ENCODE measurements at places on chromosomes 3 and 15.
A peak's percentile ranks its signal among the peaks of the same experiment; 100 is the strongest.

DNA sequence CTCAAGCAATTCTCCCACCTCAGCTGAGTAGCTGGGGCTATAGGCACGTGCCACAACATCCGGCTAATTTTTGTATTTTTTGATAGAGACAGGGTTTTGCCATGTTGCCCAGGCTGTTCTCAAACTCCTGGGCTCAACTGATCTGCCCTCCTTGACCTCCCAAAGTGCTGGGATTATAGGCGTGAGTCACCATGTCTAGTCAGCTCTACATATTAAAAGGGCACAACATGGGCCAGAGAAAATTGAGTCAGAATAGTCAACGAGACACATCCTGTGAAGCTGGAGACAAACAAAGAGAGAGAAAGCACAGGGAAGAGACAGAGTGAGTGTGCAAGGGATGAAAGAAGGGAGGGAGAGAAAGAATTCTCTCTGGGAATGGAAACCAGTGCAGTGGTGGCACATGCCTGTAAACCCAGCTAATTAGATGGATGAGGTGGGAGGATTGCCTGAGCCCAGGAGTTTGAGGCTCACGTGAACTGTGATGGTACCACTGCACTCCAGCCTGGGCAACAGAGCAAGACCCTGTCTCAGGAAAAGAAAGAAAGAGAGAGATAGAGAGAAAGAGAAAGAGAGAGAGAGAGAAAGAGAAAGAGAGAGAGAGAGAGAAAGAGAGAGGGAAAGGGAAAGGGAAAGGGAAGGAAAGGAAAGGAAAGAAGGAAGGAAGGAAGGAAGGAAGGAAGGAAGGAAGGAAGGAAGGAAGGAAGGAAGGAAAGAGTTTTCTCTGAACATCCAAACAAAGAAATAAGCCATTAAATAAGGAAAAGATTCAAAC is 107.2 kb upstream of the SLC25A36 start:
- no peak for DNase-seq

- DNase-seq = no peak
These were observed 59.6 kb upstream of the CASR start for GRCh38 chr3:122123850-122124249.

DNA sequence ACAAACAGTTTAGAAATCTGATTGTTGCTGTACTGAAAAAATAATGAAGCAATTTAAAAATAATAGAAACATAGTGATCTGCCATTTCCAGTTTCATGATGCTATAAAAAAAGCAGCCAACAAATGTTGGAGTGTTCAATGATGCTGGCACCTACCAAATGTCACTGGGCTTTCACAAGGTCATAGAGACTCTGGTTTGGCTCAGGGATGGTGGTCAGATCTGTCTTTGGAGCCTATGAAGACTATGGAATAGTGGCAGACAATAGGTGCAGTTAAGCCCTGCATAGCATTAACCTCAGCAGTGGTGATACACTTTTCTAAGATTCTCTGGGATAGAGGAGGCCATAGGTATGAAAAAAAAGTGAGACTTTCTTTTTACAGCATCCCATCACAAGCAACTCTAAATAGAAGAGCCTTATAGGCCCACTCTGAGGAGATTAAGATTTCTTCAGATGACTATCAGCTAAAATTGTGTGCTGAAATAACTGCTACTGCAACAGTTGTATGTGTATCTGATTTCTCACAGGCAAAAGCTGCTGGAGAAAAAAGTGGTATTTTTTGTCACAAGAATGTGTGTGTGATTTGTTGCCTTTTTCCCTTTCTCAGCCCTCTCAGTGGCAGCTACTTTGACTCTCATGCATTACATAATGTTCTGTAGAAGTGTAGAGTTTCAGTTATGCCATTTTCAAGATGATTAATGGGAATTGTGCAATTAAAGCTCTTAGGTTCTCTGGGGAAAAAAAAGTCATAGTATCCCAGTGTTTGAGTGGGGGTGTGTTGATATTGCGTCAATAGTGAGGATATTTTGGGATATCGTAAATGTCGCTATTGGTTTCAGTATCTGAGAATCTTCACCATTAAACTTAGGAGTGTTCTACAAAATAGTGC is 137.4 kb downstream of the MBNL1 start:
- DNase-seq = no peak

- no peak for DNase-seq
These were observed 54.9 kb downstream of the CCNL1 start for GRCh38 chr3:157104928-157105652.

DNA sequence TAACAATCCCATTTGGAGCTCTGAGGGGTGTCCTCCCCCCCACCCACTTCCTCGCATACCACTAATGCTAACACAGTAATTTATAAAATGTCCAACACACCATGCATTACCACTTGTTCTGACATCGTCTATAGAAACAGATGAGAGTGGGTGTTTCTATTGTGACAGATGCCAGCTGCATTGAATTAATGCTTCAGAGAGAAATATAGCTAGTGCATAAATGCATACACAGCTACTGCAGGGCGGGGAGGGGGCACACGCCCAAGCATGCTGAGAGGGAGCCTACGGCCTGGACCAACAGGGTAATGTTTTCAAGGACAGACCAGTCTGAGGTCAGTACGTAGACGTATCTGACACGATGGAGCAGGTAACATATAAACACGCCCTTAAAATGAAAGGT is 106.0 kb upstream of the FEZF2 start:
- DNase-seq = no peak

DNA sequence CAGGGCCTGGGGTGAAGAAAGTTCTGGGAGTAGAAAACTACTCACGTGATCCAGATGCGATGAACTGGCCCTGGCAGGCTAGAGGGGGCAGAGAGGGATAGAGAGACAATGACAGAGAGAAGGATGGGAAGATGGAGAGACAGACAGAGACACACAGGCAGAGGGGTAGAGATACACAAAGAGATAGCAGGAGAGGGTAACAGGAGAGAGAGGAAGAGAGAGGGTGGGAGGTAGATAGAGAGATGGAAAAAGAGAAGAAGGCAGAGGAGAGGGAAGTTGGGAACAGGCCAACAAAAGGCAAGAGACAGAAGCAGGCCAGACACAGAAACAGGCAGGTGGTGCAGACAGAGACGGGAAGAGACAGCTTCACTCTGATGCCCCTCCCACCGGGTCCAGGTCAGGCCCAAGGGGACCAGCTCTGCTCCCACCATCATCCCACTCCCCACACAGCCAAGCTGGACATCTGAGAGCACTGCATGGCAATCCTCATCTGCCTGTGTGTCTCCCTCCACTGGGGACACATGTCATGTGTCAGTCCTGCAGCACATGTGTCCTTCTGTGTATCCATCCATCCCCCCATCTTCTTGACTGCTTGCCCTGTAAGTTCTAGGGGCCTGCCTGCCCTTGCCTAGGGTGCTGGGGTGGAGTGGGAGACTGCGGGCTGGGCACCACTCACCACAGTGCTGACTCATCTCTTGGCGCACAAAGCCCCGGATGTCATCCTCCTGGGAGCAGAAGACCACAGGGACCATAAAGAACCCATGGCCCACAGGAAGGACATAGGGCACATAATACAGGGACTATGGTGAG is 2.2 kb upstream of the UCN2 start:
- DNase-seq = no peak

DNA sequence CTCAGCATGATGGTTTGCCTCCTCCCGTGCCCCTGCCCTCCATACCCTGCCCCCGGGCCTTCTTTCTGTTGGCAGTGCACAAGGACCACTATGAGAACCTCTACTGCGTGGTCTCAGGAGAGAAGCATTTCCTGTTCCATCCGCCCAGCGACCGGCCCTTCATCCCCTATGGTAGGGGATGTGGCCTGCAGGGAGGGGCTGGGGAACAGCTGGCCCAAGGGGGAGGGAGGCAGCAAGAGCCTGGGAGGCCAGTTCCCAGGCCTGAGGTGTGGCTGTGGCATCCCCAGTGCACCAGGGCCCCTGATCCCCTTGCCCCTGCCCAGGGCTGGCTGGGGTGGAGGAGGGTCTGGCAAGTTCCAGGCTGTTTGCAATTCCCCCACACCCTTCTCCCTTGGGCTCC is 2.6 kb upstream of the PLA2G4B start:
- no peak for DNase-seq

GRCh38 chr3:20353286-20353685 is 167.3 kb upstream of the SGO1 start:
- no peak for DNase-seq

- DNase-seq = no peak
These were observed 153.1 kb upstream of the STT3B start for GRCh38 chr3:31379598-31379997.

DNA sequence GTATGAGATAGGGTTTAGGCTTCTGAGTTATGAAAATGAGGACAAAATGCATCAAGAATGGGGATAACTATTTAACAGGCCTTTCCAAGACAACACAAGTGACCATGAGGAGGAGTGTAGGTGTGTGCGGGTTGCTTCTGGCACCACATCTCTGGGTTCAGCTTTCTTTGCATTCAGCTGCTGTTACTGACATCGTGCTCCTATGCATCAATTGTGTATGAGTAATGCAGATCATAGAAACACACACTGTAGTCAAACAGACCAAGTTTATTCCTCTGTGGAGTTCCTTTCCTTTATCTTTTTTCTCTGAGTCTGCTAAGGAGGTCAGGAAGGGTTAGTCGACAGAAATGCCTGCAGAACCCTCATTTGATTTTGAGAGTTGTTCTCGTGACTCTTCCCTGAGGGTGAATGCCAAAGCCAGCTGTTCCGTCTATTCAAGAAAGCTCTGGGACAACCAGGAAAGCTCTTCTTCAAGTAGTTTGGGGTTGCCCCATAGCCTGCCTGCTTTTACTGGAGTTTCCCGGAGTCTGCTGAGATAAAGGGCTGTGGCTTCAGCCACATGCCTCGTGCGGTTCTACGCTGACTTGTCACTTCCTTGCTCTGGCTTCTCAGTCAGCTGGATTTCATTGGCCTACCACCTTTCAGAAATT is 136.7 kb upstream of the TLE3 start:
- no peak for DNase-seq

GRCh38 chr3:120428924-120429323 is 21.9 kb downstream of the FSTL1 start:
- no peak for DNase-seq

GRCh38 chr3:126191246-126191645 is 10.9 kb upstream of the ALDH1L1 start:
- DNase-seq = no peak

- peak; percentile 97 for DNase-seq
These were observed at the start of gene LEO1 for GRCh38 chr15:51971375-51972133. Gene LEO1 (minus strand): TSS chr15:51971778. CDS start chr15:51971745, 33 bp downstream.

DNA sequence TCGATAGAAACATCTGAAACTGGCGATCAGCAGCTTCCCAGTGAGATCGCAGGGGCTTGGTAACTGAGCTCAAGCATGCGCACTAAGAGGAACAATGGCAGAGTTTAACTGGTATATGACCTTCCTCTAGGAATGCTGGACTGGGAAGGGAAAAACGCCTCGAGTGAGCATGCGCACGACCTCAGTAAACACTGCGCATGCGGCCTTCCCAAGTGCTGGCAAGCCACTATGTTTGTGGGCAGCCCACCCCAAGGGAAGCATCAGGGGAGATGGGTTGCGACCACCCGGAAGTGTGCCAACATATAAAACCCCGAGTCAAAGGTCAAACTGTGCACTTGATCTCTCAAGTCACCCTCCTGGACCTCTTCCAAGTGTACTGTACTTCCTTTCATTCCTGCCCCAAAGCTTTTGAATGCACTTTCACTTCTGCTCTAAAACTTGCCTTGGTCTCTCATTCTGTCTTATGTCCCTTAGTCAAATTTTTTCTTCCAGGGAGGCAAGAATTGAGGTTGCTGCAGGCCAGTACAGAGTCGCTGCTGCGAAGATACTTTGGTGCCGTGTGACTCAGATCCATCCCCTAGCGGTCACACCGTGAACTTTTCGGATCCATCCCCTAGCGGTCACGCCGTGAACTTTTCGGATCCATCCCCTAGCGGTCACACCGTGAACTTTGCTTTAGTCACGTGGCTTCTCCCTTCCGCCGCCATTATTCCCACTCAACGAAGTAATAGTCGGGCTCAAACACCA is 243.3 kb downstream of the FAM43A start:
- no peak for DNase-seq

GRCh38 chr3:23809294-23809693 is 3.5 kb downstream of the UBE2E1 start:
- DNase-seq = peak; percentile 43

GRCh38 chr3:16332904-16333426 is 68.0 kb downstream of the OXNAD1 start:
- no peak for DNase-seq

DNA sequence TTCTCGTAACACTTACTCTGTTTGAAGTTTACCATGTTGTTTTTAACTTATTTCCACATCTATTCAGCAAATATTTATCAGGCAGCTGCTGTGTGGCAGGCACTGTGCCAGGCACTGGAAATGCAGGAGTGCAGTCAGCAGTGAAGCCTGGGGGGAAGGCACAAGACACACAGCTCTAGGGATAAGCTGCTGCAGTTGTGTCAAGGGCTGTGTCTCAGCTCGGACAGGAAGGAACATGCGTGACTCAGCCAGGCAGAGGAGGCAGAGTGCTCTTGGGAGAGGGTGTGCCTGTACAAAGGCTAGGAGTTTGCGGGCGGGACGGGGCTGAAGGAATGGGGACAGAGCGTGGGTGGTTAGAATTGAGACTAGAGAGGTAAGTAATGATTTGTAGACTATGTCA is 24.7 kb downstream of the LYSMD4 start:
- no peak for DNase-seq

DNA sequence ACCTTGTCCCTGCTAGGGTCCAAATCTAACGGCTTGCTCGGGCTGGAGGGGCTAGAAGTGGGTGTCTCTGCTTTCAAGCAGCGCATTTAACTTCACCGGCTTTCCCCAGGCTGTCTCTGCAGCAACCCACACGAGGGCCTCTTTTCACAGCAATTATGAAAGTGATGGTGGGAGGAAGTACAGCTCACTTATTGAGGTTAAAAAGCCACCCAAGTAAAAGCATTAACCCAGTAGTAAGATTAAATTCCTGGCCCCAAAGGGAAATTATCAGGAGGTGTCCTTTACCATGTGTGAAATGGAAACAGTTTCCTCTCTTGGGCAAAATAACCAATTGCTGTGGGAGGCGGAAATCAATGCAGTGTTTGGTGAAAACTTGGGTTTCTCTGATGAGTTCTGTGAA is 41.1 kb downstream of the NGRN start:
- DNase-seq = no peak

DNA sequence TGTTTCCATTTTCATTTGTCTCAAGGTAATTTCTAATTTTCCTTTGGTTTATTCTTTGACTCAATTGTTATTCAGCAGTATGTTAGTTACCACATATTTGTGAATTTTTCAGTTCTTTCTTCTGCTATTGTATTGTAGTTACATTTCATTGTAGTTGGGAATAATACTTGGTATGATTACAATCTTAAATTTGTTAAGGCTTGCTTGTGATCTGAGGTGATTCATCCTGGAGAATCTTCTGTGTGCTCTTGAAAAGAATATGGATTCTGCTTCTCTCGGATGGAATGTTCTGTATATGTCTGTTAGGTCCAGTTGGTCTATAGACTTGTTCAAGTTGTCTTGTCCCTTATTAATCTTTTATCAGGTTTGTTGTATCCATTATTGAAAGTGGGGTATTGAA is 63.4 kb upstream of the VEPH1 start:
- DNase-seq = no peak
